Cerebellum (tissue), 4 donors: ENCODE measurements at places on chromosomes 12 and 14. TPM values are rescaled to one million over a fixed set of nuclear protein-coding genes. Genes with fewer than 3 reads are reported as not detected.

Gene DHH
- 0.54 TPM for total RNA-seq

Gene RD3L
- total RNA-seq = not detected

DNA sequence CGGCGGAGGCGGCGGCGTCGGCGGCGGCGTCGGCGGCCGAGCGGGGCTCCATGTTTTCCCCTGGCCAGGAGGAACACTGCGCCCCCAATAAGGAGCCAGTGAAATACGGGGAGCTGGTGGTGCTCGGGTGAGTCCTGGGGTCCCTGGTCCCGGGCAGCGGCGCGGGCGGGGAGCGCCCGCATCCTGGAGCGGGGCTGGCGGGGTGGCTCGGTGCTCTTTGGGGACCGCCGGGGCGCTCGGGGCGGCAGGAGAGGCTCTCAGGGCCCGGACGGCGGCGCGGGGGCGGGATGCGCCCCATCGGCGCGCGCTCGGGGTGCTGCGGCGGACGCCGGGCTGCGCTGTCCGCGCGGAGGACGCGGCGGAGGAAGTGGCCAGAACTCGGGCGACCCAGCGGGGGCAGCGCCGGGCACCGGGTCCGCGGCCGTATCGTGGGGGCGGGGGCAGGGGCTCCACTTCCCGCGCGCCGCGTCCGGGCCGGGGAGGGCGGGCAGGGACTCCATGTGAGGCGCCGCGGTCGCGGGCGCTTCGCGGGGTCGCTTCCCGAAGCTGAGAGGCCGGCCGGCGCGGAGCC is 485 bp downstream of the PELI2 start:
- DNase-seq = no peak

GRCh38 chr12:103310546-103311270 is 185.1 kb downstream of the C12orf42 start:
- DNase-seq = no peak

DNA sequence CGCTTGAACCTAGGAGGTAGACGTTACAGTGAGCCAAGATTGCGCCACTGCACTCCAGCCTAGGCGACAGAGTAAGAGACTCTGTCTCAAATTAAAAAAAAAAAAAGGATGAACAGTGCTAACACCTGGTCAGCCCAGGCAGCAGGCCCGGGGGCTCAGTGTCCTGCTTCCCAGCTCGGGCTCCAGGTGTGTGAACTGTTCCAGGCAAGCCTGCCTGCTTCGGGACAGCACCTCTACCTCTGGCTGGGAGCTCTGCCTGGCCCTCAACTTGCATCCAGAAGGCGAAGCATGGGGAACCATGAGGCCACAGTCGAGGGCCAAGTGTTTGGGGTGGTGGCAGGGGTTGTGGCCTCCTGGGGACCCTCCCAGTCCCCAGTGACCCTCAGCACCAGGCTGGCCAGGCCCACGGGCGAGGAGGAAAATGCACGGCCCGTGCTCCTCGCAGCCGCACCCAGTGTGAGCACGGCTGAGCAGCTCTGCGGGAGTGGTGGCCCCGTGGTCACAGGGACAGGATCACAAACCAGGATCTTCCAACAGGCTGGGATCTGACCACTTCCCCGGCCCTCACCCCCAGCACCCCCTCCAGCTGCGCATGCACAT is 15.5 kb downstream of the CDCA4 start:
- DNase-seq = no peak

DNA sequence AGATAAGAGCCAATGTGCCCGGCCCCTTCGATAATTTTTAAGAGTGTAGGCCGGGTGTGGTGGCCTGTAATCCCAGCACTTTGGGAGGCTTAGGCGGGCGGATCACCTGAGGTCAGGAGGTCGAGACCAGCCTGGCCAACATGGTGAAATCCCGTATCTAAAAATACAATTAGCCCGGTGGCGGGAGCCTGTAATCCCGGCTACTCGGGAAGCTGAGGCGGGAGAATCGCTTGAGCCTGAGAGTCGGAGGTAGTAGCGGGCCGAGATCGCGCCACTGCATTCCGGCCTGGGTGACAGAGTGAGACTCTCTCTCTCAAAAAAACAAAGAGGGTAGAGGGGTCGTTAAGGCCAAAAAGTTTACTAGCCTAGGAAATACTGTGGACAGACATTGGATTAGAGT is 2.6 kb downstream of the KRAS start:
- no peak for DNase-seq

DNA sequence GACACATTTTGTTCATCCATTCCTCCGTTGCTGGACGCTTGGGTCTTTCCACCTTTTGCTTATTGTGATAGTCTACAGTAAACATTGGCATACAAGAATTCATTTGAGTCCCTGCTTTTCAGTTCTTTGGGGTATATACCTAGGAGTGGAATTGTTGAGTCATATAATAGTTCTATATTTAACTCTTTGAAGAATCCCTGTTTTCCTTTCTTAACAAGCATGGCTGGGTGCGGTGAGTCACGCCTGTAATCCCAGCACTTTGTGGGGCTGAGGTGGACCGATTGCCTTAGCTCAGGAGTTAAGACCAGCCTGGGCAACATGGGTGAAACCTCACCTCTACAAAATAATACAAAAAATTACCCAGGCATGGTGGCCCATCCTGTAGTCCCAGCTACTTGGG is 75.4 kb downstream of the CCDC92 start:
- DNase-seq = no peak

- no peak for DNase-seq
Observed at GRCh38 chr14:75961662-75962061, 20.1 kb downstream of the TGFB3 start.

- DNase-seq = no peak
Observed at GRCh38 chr14:25140411-25140810, 90.5 kb upstream of the STXBP6 start.
